ENCODE measurements at places on chromosomes 12 and 14.
A peak's percentile ranks its signal among the peaks of the same experiment; 100 is the strongest.

- DNase-seq = no peak
Observed at GRCh38 chr12:102118874-102119273, 1.0 kb downstream of the NUP37 start.

- no peak for DNase-seq
Observed at GRCh38 chr12:32420356-32420755, 21.0 kb downstream of the FGD4 start.

- DNase-seq = no peak
Observed at GRCh38 chr12:65655074-65655493, 169.2 kb upstream of the HMGA2 start.

DNA sequence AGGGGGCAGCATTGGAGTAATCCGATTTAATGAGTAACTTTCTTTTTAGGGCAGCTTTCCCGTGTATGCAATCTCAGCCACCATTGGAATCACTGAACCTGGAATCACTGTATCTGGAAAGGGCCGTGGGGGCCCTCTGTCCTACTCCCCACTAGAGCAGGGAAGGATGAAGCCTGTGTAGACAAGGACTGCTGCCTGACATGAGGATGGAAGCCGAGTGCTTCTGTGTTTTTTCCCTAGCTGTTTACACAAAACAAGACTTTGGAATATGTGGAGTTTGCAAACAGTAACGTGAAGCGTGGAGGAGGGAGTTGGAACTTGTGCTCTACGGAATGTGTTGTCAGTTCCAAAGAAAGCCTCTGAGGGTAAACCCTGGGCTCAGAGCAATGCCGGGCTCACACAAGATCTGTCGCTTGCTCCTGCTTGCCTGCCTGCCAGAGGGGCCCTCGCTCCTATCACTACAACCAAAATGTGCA lies 32.4 kb upstream of the HDAC7 start:
- DNase-seq = no peak

- no peak for DNase-seq
Observed at GRCh38 chr12:108495823-108496579, 19.1 kb upstream of the FICD start.

DNA sequence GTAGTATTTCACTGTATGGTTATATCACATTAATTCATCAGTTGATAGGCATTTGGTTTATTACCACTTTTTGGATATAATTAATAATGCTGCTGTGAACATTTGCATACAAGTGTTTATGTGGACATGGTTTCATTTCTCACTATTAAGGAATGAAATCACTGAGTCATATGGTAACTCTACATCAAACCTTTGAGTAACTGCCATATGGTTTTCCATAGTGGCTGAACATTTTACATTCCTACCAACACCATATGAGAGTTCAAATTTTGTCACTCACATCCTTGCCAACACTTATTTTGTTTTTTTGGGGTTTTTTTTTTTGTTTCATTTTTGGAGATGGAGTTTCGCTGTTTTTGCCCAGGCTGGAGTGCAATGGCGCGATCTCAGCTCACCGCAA lies 30.2 kb upstream of the EAPP start:
- DNase-seq = peak; percentile 53

DNA sequence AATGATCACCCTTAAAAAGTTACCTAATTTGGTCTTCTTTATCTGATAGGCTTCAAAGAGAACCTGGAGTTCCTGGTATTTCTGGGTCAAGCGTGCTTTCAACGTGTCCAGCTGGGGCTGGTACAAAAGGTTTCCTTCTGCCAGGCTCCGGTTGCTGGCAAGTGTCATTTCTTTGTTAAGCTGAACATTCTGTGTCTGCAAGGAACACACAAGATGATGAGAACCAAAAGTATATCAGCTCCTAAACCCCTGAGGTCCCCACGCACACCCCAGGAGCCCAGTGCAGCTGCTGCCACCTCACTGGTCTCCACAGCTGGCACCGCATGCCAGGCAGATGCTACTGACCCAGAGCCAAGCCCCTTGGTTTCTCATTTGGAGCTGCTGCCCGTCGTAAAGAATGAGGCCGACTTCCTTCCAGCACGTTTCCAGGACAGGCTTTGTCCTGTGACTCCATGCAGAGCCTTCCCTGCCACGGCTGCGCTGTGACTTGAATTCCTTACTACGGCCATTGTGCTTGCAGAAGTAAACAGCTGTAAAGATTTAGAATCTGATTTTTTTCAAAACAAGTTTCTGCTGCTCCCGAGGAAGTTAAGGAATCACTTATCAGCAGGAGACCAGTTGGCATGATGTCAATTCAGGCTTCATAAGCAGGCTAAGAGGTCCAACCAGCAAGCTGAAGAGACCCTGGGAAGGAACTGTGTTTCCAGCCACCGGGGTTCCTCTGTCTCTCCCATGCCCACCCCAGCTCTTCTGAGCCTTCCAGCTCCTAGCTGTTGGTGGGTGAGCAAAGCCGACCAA lies 24.9 kb downstream of the VPS37B start:
- peak; percentile 71 for DNase-seq

DNA sequence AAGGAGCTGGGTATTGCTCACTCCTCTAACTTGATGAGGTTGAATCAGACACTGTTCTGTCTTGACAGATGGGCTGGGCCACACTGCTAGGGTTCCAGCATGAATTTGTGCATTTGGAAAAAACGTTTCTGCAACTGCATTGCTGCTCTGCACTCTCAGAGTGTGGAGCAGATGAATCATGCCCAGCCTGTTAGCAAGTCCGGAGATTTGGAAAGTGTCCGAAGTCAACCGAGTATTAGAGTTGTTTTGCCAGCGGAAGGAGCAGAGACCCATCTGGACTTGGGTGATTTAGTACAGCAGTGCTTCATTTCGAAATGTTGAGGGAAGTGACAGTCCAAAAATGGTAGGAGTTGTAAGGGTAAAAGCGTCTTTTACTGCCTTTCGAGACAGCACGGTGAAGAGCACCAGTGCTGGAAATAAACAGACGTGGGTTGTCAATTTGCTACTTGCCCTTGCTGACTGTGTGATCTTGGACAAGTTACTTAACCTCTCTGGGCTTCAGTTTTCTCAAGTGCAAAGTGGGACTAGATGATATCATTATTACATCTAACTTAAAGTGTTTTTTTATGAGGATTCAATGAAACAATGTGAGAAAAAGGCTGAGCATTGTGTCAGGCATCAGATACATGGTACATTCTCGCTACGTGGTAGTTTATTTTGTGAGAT lies 139.5 kb downstream of the CHST11 start:
- DNase-seq = peak; percentile 97

DNA sequence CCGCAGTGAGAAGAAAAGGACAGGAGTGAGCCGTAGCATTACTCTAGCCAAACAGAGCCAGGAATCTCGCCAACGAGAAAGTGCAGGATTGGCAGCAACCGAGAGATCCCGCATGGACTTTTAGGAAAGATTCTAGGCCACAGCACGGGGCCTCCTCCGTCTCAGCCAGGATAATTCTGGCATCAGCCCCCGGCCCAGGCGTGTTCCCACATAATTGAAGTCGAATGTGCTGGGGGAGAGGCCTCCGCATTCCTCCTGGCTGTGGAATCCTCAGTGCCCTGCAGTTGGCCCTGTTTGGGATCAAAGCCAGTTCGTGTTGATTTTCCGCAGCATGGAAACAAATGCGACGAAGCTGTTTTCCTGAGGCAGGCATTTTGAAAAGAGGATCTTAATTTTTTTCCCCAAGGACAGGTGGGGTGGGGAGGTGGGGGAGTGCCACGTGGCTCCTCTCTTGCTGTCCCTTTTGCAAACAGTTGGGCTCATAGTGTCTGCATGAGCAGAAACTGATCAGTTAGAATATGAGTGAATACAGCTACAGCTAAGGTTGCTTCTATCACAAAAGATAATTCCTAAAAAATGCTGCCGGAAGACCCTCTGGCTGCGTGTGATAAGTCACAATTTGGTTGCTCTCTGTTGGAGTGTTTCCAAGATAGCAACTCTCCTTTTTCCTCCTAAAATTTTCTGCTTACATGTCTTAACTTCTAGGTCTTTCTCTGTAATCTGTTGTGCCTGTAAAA lies 37.3 kb upstream of the ATXN2 start:
- DNase-seq = peak; percentile 86

DNA sequence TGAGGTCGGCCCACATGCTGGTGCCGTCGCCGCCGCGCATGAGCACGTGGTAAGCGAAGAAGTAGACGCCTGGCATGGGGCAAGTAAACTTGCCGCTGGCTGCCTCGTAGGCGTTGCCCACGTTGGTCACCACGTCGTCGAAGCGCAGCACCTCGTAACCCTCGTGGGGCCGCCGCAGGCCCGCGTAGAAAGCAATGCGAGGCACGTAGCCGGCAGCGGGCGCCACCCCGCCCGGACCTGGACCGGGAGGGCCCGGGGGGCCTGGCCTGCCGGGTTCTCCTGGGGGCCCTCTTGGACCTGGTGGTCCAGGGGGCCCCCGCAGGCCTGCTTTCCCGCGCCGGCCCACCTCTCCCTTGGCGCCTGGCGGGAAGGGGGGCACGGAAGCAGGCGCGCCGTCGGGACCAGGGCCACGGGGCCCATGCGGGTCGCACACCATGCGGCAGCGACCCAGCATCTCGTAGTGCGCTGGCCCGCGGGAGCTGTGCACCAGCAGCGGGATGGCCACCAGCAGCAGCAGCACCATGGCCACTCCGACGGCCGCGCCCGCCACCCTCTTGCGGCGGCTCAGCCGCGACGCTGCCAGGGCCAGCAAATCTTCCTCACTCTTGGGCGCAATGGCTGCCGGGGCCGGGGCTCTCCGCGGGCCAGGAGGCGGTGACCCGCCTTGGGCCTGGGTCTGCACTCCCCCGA lies 888 bp downstream of the C1QL4 start:
- DNase-seq = no peak

DNA sequence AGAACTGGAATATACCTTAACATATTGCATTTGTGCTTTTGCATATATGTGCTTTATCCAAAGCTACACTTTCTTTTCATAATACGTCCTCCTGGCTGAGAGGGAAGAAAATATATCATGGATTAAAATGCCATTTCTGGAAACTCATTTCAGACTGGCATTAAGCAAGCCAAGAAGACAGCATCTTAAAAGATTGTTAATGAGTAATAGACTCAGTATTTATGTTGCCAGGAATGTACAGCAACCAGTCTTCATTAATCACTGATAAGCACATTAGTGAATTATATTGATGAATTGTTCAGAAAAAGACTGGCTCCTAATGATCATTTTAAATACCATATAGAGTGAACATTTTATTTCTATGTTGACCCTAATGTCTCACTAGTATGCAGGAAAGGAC lies 134.9 kb upstream of the IFNG-AS1 start:
- peak; percentile 9 for DNase-seq

All from fibroblast of upper back skin (primary cell).